MM.1S (cell line): ENCODE measurements at places on chromosomes 1 and 21.

GRCh38 chr1:2948751-2949680 lies 72.3 kb upstream of the ACTRT2 start:
- H3K4me3 ChIP-seq, result no peak overlapping the region
- no peak for DNase-seq
- H3K27ac ChIP-seq, result no peak overlapping the region

DNA sequence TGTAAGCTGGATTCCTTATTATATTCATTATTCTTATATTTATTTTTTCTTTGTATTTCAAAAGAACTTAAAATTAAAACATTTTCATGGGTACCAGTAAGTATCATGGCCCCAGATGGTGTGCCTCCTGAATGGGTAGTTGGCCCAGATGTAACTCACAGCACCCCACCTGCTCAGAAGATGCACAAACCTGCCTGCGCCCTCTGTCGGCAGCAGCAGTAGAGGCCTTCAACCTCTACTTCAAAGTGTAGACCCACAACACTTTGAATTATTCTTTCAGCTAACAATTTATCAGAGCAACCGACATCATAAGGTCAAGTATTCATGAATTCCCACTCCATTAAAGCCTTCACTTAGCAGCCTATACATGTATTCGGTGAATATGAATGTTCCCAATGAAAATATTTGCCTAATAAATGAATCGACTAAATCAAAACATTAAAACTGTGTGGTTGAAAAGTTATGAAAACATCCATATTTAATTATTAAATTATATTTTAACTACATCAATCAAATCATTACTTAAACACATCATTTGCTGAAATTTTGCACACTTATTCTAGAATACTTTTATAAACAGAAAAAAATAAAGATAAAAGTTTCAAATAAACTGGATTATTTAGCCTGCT lies 25.4 kb downstream of the PIGM start:
- DNase-seq, result peak; percentile 89
- no peak overlapping the region for H3K27ac ChIP-seq
- no peaks in the 10 kb centered on the region for H3K27me3 ChIP-seq
- H3K4me3 ChIP-seq, result no peak overlapping the region
- H3K4me1 ChIP-seq, result no peaks in the 10 kb centered on the region
- H3K36me3 ChIP-seq, result no peaks in the 10 kb centered on the region

- H3K4me3 ChIP-seq, result no peak overlapping the region
- no peak overlapping the region for H3K27ac ChIP-seq
- H3K36me3 ChIP-seq, result no peaks in the 10 kb centered on the region
- H3K4me1 ChIP-seq, result no peaks in the 10 kb centered on the region
- DNase-seq, result no peak
These were observed 18.7 kb downstream of the SLC45A3 start for GRCh38 chr1:205661429-205662134.

GRCh38 chr21:15729674-15730483 lies at the start of gene USP25:
USP25 (plus strand) TSS chr21:15729982; CDS start chr21:15730394, 412 bp downstream.
- H3K27me3 ChIP-seq, result no peaks in the 10 kb centered on the region
- H3K4me3 ChIP-seq, result peak within 1 kb of the TSS; percentile 93

- H3K27me3 ChIP-seq, result no peaks in the 10 kb centered on the region
- H3K36me3 ChIP-seq, result no peaks in the 10 kb centered on the region
- no peak overlapping the region for H3K4me3 ChIP-seq
- DNase-seq, result no peak
- no peak overlapping the region for H3K27ac ChIP-seq
These were observed 14.6 kb upstream of the RGS8 start for GRCh38 chr1:182698971-182699370.

- H3K4me1 ChIP-seq, result peaks cover 4% of the 10 kb centered on the region
- no peaks in the 10 kb centered on the region for H3K36me3 ChIP-seq
These were observed 83.2 kb downstream of the CLDN17 start for GRCh38 chr21:30083225-30083945.

DNA sequence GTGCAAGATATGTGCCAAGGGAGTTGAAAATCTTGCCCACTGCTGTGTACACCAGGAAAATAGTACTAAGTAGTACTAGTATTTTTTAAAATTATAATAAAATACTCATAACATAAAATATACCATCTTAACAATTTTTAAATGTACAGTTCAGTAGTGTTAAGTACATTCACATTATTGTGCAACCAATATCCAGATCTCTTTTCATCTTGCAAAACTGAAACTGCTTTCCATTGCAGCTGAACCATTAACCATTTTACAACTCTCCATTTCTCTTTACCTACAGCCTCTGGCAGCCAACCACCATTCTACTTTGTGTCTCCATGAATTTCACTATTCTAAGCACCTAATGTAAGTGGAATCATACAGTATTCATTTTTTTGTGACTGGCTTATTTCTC lies 19.3 kb upstream of the RAB3GAP2 start:
- no peak overlapping the region for H3K4me3 ChIP-seq
- no peaks in the 10 kb centered on the region for H3K36me3 ChIP-seq
- no peak overlapping the region for H3K27ac ChIP-seq
- H3K27me3 ChIP-seq, result no peaks in the 10 kb centered on the region
- no peak for DNase-seq

DNA sequence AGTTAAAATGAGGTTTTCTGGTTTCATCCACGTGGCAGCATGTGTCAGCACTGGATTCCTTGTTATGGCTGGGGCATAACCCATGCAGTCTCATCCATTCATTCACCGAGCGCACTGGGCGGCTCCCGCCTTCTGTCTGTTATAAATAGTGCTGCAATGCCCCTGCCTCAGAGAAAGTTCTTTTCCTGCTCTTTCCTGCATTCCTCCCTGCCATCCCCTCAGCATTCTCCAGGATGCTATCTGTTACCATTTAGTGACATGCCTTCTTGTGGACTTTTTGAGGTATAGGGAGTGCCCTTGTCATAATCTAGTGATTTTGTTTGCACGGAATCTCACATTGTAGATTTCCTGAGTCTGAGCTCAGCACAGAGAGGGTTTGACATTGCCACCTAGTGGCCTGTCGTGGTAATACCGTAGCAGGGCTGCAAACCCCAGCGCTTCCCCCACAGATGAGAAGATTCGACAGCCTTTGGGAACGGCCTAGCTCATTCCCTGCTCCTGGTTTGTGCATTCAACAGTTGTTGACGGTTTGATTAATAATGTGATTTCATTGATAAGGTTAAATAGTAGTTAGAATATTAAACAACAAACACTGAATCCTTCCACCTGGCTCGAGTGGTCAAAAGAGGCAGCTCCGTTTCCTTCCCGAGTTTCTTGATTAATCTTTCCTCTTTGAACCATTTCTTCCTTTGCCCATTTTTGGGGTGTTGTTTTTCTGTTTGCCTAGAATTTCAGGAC lies 46.3 kb downstream of the UMODL1 start:
- H3K27ac ChIP-seq, result peak overlapping the region; percentile 70
- peak overlapping the region; percentile 46 for H3K4me3 ChIP-seq
- DNase-seq, result peak; percentile 92
- H3K4me1 ChIP-seq, result peaks cover 43% of the 10 kb centered on the region
- no peaks in the 10 kb centered on the region for H3K36me3 ChIP-seq

- peak overlapping the region; percentile 18; the same call in 1 of the 2 replicates for H3K27ac ChIP-seq
- H3K4me3 ChIP-seq, result no peak overlapping the region
- peak; percentile 84 for DNase-seq
- H3K36me3 ChIP-seq, result no peaks in the 10 kb centered on the region
These were observed 85.5 kb upstream of the CACNA1E start for GRCh38 chr1:181397845-181398244.

- no peaks in the 10 kb centered on the region for H3K4me1 ChIP-seq
- H3K27me3 ChIP-seq, result peaks cover 83% of the 10 kb centered on the region
- no peak overlapping the region for H3K4me3 ChIP-seq
- no peaks in the 10 kb centered on the region for H3K36me3 ChIP-seq
- H3K27ac ChIP-seq, result no peak overlapping the region
- DNase-seq, result no peak
These were observed 7.7 kb downstream of the TFF2 start for GRCh38 chr21:42343101-42343500.

DNA sequence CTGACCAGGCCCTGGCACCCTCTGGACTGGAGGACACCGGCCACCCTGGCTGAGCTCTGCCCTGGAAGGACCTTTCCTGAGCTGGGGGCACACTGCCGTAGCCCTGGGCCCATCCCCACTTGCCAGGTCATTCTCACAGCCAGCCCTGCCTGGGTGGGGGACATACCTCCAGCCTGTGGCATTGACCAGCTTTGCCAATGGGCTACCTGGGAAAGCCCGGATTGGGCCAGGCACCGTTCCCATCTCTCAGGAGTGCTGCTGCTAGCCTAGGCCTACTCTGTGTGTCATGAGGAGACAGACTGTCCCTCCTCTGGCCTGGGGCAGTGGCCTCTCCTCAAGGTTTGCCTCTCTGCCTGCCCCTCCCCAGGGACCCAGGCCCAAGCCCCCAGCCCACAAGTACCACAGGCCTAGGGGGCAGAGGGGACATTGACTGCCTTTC lies 40.0 kb downstream of the COQ8A start:
- H3K27ac ChIP-seq, result no peak overlapping the region
- no peak overlapping the region for H3K4me3 ChIP-seq
- no peaks in the 10 kb centered on the region for H3K27me3 ChIP-seq
- no peak for DNase-seq
- H3K36me3 ChIP-seq, result 0 out of 2 replicates have a peak, but pooled peaks cover 5% of the 10 kb centered on the region
- H3K4me1 ChIP-seq, result no peaks in the 10 kb centered on the region

- H3K27ac ChIP-seq, result no peak overlapping the region
- no peak for DNase-seq
- H3K4me1 ChIP-seq, result peaks cover 16% of the 10 kb centered on the region
- H3K36me3 ChIP-seq, result no peaks in the 10 kb centered on the region
These were observed 51.8 kb downstream of the POU2F1 start for GRCh38 chr1:167272369-167272957.

DNA sequence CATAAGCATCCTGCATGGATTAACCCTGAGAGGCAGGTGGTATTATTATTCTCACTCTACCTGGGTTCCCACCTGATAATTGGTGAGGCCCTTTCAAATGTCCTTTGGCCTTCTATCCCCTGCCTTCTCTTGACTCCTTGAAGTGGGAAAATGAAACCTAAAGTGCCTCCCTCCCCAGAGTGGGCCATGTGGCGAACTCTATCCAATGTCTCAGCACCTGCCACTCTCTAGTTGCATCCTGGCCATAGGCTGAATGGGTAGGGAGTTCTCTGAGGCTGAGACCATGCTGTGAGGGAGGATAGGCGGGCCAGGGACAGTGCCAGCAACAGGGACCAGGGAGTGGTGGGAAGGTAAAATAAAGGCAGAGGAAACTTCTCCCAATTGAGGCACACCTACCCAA lies 35.3 kb downstream of the ELF3 start:
- H3K4me1 ChIP-seq, result no peaks in the 10 kb centered on the region

DNA sequence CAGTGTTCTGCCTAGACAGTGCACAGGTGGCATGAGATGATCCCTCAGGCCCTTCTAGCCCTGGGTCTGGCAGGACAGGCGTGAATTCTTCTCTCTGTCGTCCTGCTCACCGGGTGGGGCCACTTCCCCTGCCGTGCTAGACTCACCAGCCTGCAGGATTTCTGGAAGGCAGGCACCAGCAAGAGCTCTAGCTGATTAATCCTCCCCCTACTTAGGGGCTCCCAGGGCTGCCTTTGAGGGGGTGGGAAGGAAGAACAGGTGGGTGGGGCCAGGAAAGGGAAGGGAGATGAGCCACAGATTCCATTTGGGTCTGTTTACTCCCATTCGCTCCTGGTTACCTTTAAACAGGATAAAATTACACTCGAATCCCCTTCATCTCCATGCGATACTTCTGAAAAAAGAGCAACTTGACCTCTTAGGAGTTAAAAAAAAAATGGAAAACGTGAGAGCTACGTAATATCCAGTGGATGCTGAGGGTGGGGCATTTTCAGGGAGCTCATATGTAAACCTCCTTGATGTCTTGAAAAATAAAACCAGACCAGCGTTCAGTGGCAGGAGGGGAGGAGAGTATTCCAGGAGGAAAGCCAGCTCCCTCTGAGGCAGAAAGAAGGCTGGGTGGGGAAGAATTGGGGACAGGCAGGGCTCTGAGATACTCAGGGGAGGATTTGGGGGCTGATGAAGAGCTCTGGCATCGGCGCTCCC lies 665.5 kb downstream of the PTPRU start:
- H3K4me3 ChIP-seq, result no peak overlapping the region
- no peaks in the 10 kb centered on the region for H3K4me1 ChIP-seq
- no peaks in the 10 kb centered on the region for H3K36me3 ChIP-seq
- no peak overlapping the region for H3K27ac ChIP-seq

DNA sequence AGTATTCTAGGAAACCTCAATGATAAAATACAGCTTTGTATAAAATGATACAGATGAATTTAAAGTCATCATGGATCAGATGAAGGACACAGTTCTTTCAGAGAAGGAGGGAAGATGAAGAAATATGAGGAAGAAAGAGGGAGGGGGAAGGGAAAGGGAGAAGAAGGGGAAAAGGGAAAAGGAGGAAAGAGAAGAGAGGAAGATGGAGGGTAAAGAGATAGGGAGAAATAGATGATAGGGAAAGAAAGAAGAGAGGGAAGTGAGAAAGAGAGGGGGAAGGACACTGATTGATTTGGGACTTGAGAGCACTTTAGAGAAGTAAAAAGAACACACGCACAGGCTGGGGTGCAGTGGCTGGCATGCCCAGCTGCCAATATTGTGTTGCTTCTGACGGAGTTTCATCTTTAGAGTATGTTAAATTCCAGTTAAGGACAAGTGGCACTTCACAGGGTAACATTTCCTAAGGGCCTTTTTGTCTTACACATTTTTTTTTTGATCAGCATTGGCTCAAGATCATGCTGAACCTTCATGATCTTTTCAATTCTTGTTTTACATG lies 235.9 kb upstream of the DMRTA2 start:
- H3K4me1 ChIP-seq, result no peaks in the 10 kb centered on the region
- DNase-seq, result no peak
- no peaks in the 10 kb centered on the region for H3K36me3 ChIP-seq
- no peak overlapping the region for H3K4me3 ChIP-seq
